Muscle of back (tissue), 13 donors: ENCODE measurements at places on chromosomes 1 and 21. TPM values are rescaled to one million over a fixed set of nuclear protein-coding genes. Genes with fewer than 3 reads are reported as not detected.

Gene KIF14
- 4.9 TPM for polyA plus RNA-seq

Gene OR10J1
- not detected for polyA plus RNA-seq

Gene RGL1
- polyA plus RNA-seq = 30.3 TPM

Gene TOR1AIP2
- polyA plus RNA-seq = 23.6 TPM

Gene PRAMEF4
- polyA plus RNA-seq = not detected

Gene COL18A1
- 54.9 TPM for polyA plus RNA-seq

Gene MMP23B
- polyA plus RNA-seq = 25.7 TPM

Gene MEF2D
- 62.3 TPM for polyA plus RNA-seq

Gene LIPI
- polyA plus RNA-seq = 0.29 TPM

Gene PCBP3
- polyA plus RNA-seq = 0.80 TPM

Gene FCGR3B
- 0.49 TPM for polyA plus RNA-seq

Gene FAAH
- 17.0 TPM for polyA plus RNA-seq

Gene KDM1A
- 89.1 TPM for polyA plus RNA-seq

Gene ABCA4
- polyA plus RNA-seq = 0.99 TPM

Gene TMPRSS15
- polyA plus RNA-seq = 0.54 TPM

Gene FMO2
- 1.2 TPM for polyA plus RNA-seq

Gene TEKT2
- polyA plus RNA-seq = 0.49 TPM

Gene AIRE
- 0.05 TPM for polyA plus RNA-seq

Gene GRHL3
- polyA plus RNA-seq = 0.08 TPM

Gene BCL2L15
- polyA plus RNA-seq = 0.43 TPM

Gene SELENBP1
- 34.0 TPM for polyA plus RNA-seq

Gene TNFRSF4
- polyA plus RNA-seq = 2.0 TPM

Gene CHODL
- 107 TPM for polyA plus RNA-seq

Gene C4BPB
- polyA plus RNA-seq = 0.55 TPM
